ENCODE measurements at places on chromosomes 2 and 18.

- DNase-seq = no peak
Observed at GRCh38 chr18:52288403-52289004, 51.5 kb upstream of the DCC start.

- no peak for DNase-seq
Observed at GRCh38 chr2:118841828-118842461, 5.5 kb downstream of the EN1 start.

- no peak for DNase-seq
Observed at GRCh38 chr2:23427350-23427749, 42.4 kb downstream of the KLHL29 start.

GRCh38 chr2:119366161-119366648, 429 bp downstream of the C2orf76 start:
- DNase-seq = no peak

GRCh38 chr2:215775106-215775505, 238.2 kb downstream of the MREG start:
- DNase-seq = no peak

Data from activated T-cell treated with anti-CD3 and anti-CD28 coated beads for 4 hours (primary cell).